ENCODE measurements at places on chromosomes 16 and 17.

DNA sequence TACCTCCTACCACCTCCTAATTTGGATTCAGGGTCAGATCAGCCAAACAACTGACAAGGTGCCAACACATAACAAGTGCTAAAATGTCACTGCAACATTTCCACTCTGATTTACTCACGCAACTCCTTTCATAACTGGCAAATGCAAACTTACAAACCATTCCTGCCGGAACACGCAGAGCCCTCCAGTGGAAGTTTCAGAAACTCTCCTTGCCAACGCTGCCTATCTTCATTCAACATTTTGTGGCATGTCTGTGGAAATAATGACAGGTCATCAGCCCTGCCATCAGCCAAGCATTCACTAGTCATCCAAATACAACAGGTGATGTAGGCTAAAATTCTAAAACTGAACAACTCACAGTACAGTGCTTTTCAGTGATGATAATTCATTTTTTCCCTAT is 37.7 kb upstream of the OR3A1 start:
- no peak for DNase-seq

DNA sequence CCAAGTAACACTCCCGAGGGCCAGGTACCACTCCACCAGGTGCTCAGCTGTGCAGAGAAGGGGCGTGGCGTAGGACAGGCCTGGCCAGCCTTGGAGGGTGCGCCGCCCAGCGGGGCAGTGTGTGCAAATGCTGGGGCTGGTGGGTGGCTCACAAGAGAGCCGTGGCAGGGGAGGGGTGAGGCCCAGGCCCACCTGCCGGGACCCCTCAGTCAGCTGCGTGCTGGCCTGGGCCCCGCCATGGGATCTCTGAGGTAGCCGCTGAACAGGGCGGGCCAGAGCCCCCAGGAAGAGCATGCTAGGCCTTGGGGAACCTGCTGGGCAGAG is 8.8 kb downstream of the TPSG1 start:
- DNase-seq: no peak

- DNase-seq: no peak
These were observed 74.6 kb upstream of the TBC1D3K start for GRCh38 chr17:37849617-37849972.

GRCh38 chr16:11621920-11622651 is 35.4 kb upstream of the LITAF start:
- no peak for DNase-seq

- DNase-seq: no peak
These were observed 9.0 kb downstream of the RHBDF1 start for GRCh38 chr16:63466-63865.

DNA sequence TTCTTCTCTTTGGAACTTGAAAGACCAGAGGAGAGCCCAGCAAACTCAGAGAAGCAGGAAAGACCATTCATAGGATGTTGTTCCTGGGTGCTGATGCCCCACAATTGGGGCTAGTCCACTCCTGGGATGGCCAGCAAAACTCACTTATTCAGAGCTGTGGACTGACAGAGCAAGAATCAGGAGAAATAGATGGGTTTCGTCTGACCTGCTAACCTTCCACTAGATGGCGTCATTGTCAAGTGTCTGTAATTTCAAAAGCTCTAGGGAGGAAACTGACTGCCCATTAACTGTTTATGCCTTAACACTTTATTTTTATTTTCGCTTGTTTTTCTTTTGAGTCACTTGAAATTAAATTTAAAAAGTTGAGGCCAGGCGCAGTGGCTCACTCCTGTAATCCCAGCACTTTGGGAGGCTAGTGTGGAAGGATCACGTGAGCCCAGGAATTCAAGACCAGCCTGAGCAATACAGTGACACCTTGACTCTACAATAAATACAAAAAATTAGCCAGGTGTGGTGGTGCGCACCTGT is 28.7 kb upstream of the MILR1 start:
- peak; percentile 73 for DNase-seq

- no peak for DNase-seq
These were observed 30.0 kb downstream of the SNN start for GRCh38 chr16:11698271-11698689.

Data from endodermal cell (in vitro differentiated cells).